ENCODE measurements at places on chromosomes 6 and 20. TPM values are rescaled to one million over a fixed set of nuclear protein-coding genes. Genes with fewer than 3 reads are reported as not detected.

DNA sequence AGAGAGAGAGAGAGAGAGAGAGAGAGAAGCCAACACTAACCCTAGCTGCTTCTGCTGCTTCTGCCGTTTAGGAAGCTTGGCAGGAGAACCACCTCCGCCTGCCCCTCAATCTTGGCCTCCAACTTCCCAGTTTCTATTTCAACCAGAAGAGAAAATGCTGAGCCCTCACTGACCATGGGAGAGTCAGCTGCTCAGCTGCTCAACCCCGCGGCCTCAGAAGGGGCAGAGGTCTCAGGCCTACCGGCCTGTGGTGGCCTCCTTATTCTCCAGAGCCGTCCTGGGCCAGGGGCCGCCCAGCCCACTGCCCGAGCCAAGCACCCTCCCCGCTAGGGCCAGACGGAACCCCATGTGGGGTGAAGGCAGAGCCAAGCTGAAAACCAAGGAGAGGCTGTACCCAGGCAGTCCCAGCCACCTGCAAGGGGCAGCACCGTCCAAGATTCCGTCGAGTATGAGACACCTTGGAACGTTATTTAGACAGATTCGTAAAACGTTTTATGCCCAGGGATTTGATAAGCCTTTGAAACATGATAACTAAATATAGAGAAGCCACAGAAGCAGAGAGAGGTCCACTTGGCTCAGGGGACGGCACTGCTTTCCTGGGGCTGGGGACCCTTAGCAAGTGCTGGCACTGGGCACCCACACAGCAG, 116.6 kb downstream of the DLL1 start:
- DNase-seq: no peak

DNA sequence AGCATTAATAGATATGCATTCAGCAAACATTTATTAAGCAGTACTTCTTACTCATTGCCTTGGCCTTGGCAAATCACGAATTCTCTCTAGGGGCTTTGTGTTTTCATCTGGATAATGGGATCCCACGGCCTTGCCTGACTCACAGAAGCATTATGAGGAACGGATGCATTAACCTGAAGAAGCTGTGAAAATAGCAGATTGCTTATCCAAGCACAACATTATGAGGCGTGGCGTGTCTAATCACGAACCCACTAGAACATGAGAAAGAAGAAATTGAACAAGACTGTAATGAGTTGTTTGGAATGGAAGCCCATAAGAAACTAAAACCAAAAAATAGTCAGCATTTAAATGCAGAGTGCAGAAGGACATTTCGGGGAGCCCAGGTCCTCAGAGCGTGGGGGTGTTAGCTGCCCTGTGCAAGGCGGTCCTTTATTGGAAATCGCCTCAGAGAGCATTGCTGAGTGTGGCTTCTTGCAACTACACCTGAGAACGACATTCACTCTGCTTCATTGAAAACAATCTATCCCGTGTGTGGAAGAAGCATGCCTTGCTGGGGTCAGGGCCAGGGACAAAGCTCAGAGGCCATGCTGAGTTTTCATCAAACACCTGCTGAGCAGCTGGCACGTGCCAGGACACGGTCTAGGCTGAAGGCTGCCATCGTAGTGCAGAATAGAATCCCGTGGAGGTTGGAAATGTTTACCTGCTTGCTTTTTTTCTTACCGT, 179.9 kb downstream of the ZDHHC14 start:
- no peak for DNase-seq

GRCh38 chr6:114939630-114940029, 596.8 kb upstream of the HS3ST5 start:
- DNase-seq: no peak

- no peak for DNase-seq
Observed at GRCh38 chr6:89027756-89028155, 52.8 kb upstream of the PNRC1 start.

- no peak for DNase-seq
Observed at GRCh38 chr6:11785415-11785773, 6.8 kb upstream of the ADTRP start.

DNA sequence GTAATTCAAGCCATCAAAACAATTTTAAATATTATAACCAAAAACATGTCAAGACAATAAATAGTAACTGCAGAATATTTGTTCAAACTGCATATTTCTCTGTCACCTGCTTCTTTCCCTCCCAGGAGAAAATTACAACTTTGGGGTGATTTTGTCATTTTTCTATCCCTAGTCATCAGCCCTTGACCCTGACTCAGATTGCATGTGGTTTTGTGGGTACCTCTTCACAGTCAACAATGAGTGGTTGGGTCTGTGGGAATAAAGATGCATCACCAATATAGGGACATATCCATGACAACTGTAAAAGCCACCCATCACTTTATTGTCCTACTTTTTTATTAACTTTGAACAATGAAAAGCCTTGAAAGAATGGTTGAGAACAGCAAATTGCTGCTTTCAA, 7.3 kb downstream of the COL10A1 start:
- no peak for DNase-seq

DNA sequence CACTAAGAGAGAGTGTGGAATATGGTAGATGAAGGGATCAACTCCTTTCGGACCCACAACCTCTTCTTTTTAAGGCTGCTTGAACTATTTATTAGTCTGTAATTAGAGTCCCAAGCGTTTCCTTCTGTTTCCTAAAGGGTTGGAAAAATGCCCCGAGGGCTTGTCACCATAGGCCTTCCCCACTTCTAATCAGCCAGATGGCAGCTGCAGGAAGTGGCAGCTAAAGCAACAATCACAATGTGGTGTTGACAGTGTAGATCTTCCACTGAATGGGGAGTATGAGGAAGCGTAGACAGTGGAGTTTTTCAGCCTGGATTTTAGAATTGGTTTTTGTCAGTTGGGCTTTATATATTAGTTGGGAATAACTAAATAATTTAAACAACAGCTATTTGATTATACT, 40.6 kb downstream of the SLC35D3 start:
- no peak for DNase-seq

- no peak for DNase-seq
Observed at GRCh38 chr20:50196896-50197295, 6.3 kb downstream of the CEBPB start.

DNA sequence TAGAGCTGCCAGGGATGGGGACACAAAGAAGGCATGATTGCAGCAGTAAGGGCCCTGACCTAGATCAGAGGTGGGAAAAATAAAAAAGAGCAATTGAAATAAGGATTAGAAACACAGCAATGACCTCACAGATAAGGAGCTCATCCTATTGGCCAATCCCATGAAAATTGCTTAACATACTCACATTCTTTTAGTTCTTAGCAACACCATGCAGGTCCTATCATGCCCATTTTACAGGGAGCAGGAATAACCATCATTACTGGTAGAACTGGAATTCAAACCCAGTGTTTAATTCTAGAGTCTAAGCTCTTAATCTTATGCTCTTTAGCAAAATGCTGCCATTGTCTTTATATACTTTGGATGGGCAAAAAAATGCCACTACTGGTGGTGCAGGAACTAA, 267.7 kb downstream of the RNF144B start:
- DNase-seq: no peak

DNA sequence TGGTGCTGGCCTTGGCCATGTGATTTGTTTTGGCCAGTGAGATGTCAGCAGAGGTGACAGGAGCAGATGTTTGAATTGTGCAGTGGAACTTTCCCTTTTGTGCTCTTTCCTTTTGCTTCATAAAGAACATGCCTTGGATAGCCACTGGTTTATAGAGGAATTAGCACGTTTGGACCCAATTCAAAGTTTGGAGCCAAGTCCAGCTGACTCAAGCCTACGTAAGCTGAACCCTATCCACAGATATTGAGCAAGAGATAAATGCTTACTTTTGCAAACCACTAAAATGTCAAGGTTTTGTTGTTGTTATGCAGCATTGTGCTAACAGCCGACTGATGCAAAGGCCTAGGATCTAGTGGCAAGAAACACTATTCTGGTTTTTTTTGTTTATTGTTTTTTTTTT, 230.9 kb upstream of the CITED2 start:
- DNase-seq: no peak

DNA sequence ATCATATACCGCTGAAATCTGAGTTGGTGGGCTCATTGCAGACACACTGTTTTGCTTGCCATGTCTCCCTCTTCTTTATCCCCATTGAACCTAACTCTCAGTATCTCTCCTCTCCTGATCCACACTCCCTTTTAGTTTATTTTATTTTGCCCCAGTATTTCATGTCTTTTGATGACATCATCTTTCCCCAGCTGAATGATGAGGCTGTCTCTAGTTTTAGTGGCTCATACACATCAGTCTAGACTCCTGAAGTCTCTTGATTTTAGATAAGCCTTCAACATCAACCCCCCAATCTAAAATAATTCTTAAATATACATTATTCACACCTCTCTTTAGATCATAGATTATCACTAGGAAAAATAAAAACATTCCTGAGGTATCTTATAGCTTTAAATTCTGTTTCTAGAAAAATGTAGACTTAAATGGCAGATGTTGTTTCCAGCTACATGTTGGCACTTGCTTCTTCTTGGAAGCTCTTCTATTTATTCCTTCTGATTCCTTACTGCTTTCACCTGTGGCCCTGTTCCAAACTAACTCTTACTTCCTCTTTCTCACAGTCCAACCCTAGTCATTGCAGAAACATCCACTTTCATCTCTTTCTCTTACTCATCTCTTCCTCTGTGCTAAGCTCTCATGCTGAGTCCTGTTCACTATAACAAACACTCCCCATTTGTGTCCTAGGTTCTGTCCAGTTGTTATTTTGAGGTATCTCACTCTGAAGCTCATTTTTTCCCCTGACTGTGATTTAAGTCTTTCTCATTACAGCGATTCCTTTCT, 191.9 kb upstream of the SLC35B3 start:
- no peak for DNase-seq

DNA sequence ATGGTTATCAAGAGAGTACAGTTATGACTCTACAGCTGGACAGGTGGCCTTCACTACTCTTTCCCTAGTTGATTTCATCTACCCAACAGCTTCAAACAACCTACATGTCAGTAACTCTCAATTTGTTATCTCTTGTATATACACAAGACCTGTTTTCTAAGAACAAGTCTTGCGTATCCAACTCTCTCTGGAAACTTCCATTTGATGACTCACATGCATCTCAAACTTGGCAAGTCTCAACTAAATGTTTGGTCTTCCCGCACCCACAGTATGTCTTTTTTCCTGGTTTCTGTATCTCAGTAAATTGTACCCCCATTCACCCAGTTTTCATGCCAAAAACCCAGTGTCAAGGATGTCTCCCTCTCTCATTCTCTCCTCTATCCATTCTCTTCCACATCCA, 97.7 kb downstream of the BTBD9 start:
- DNase-seq: no peak

The NPEPL1 gene
- 56.3 TPM for total RNA-seq

The FGD2 gene
- not detected for total RNA-seq

The ATP9A gene
- total RNA-seq: 81.2 TPM

The JAG1 gene
- 260 TPM for total RNA-seq

The ZCCHC3 gene
- 30.5 TPM for total RNA-seq

The PARD6B gene
- 32.9 TPM for total RNA-seq

The DYNLT2 gene
- 1.8 TPM for total RNA-seq

The BTN2A1 gene
- total RNA-seq: 26.4 TPM

The CRISP2 gene
- total RNA-seq: not detected

The VTA1 gene
- total RNA-seq: 52.5 TPM

The MTCH1 gene
- total RNA-seq: 145 TPM

The ENTPD6 gene
- total RNA-seq: 85.1 TPM

The BPIFB4 gene
- not detected for total RNA-seq

The TPD52L1 gene
- 33.8 TPM for total RNA-seq

The DEFB132 gene
- not detected for total RNA-seq

The OPN5 gene
- total RNA-seq: 0.09 TPM

The C4B gene
- total RNA-seq: 6.6 TPM
